ENCODE measurements at places on chromosomes 7 and 10.

GRCh38 chr7:75729851-75730274 lies 8.9 kb downstream of the HIP1 start:
- DNase-seq = no peak

DNA sequence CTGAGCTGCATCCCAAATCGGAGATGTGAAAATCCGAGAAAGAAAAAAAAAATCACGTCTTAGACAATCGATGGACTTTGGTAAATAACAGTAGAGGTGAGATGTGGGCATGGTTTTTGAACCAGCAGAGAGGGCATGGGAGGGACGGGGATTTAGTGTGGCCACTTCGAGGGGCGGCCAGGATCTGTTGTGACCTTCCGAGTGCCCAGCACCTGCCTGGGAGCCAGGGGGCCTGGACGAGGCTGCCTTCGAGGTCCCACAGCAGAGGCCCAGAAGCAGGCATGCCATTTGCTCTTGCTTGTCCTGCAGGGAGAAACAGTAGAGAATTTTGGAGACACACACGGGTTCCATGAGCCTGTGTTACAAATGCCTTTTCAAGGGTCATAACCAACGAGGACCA lies 469.7 kb upstream of the FOXK1 start:
- DNase-seq = no peak

DNA sequence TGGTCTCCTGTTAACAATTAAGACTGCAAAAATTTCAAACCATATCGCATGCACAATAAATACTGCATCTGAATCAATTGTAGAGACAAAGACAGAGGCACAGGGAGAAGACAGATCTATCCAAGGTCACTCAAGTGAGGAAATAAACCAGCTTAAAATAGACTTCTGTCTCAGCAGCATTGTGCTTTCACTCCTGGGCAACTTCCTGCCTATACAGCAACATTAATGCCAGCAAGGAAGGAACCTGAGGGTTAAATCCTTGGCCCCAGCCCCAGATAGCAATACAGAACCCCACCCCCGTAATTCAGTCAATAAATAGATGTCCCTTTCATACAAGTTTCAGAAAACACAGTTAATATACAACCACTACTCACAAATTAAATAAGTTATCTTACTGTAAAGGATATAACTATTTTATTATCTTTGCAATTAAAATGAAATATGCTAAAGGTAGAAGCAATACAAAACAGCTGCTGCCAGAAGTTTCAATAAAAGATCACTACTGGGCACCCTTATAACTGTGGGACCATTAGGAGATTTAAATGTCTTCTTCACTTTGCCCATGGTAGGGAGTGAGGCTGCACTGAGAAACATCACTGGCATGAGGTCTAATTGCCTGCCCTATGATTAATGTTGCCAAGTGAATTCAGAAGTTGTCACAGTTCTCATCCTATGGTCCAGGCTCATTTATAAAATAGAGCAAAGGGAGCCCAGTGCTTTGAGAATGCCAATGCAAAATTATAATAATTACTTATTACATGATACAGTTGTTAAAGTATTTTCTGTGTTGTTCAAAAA lies 49.4 kb downstream of the CAV1 start:
- no peak for DNase-seq

DNA sequence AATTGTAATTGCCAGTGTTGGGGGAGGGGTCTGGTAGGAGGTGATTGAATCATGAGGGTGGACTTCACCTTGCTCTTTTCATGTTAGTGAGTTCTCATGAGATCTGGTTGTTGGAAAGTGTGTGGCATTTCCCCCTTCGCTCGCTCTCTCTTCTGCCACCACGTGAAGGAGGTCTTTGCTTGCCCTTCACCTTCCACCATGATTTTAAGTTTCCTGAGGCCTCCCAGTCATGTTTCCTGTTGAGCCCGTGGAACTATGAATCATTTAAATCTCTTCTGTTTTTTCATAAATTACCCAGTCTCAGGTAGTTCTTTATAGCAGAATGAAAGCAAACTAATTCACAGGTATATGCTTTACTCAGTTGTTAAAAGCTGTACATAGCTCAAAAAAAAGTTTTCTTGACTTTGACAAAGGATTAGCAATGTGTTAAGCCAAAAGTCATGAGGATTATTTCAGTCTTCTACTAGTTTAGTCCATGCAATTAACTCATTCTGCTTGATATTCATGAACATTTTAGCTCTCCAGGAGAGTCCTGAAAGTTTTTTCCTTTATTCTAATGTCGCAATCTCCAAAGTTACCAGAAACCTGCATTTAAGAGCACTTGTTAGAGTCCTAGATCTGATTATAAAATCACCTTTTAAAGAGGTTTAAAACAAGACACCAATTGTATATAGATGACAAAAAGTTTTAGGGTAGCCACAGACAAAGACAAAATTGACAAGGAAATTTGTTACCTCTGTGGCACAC lies 27.7 kb upstream of the ARHGAP12 start:
- no peak for DNase-seq

DNA sequence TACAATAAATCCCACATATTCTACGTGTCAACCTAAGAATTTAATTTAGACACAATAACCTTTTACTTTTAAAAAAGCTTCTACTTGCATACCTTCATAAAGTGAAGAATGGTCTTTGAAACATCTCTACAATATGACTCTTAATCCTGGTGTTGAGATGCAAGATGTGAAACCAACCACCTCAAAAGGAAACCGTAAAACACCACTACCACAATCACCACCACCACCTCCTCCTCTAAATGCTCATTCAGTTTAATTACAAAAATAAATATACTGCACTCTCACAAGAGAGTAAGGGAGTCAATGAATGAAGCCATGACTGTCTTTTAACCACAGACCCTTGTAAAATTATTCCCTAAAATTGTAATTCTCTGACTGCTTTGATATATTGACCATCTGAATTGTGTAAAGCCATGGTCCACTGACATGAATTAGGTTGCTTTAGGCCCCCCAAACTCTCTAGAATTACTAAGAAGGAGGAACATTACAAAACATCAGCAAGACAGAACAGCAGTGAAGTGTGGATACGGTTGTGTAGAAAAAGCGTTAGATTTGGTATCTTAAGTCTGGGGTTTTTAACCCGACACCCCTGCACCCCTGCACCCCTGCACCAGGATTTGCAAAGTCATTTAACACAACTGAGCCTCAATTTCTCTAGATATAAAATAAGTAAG lies 171.4 kb downstream of the SFMBT2 start:
- no peak for DNase-seq

DNA sequence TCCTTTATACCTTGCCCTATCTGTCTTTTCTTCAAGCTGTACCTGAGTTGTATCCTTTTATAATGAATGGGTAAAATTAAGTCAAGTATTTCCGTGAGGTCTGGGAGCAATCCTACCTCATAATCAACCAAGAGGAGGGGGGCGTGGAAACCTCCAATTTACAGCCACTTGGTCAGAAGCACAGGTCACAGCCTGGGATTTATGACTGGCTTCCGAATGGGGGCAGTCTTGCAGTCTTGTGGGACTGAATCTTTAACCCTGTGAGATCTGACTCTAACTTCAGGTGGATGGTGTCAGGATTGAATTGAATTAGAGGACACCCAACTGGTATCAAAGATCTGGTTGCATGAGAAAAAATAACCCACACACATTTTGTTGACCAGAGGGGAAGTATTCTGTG lies 23.5 kb upstream of the KCNMA1 start:
- DNase-seq = no peak

DNA sequence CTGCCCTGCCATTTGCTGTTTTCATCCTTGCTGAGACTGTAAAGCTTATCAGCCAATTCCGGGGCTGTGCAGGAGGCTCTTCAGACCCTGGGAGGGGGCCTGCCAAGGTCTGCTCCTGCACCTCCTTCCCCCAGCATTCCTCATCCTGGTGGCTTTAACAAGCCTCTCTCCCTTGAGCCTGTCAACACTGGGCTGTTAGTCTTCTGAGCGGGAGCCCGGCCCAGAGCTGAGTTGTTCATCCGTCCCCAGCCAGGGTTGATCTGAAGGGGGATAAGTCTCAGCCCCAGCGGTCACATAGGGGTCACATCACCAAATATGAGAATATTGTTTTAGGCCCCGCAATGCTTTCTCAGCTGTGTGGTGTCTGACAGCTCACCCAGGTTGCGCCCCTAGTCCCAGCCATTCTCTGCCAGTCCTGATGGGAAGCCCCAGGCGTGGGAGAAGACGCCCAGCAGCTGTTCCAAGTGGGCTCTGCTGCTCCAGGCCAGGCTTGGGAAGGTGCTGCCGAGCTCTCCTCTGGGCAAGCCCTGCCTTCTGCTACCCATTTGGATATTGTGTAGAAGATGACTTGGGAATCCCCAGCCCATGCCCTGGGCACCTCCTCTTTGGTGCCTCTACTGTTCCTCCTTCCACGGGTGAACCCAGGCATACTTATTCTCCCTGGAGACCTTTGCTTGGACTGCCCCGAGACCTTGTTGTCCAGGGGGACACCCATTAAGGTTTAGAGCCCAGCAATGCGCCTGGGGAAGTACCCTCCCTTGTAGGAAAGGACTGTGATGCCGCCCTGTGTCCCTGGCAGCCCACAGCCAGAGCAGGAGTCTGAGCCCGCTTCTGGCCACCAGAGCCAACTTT lies 23.5 kb upstream of the TRIM8 start:
- DNase-seq = no peak

GRCh38 chr7:57646901-57647246 lies 196.9 kb downstream of the ZNF716 start:
- DNase-seq = no peak

- DNase-seq = no peak
Measured at GRCh38 chr10:33412653-33413361, 78.3 kb upstream of the NRP1 start.

DNA sequence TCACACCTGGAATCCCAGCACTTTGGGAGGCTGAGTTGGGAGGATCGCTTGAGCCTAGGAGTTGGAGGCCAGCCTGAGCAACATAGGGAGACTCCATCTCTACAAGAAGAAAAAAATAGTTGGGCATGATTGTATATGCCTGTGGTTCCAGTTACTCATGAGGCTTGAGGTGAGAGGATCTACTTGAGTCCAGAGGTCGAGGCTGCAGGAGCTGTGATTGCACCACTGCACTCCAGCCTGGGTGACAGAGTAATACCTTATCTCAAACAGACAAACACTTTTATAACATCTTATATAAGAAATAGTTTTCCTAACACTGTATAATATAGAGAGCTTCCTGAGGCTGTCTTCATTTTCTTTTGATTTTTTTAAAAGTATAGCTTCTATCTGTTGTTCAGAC lies 448.4 kb upstream of the COBL start:
- DNase-seq = no peak

DNA sequence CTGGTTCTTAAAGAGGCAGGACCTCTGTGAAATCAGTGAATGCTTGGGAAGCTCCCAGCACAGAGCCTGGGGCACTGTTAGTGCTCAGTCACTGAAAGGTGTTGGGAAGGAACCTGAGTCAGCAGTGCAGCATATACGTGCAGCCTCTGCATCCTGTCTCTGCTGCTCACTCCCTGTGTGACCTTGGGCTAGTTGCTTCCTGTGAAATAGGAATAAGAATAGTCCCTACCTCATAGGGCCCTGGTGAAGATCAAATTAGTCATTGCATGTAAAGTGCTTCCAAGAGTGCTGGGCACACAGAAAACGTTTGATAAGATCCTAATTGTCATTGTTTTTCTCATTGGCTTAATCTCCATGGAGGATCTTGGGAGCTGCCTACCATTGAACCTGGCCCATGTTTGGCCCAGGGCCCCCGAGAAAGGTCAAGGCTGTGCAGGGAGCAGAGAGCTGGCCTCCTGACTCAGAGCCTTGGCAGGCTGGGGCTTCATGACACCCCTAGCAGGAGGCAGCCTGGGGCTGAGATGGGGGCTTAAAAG lies 73.3 kb upstream of the COL13A1 start:
- DNase-seq = no peak

- DNase-seq = no peak
Measured at GRCh38 chr7:70779321-70779720, 352.6 kb upstream of the GALNT17 start.

DNA sequence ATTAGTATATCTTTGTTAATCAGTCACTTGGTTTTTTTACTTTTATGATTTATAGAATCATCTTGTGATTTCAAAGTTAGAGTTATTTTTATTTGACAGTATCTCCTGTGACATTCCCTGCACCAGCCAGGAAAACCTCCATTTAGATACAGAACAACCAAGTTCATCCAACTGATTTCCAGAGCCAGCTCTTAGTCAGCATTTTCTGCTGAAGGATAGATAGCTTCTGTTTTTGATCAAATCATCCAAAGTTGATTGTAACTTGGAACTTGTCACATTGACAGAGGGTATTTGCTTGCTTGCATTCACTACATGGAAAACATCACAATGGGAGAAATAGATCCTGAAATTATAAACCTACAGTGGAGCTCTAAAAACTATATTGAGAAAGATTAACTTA lies 122.6 kb downstream of the PON1 start:
- no peak for DNase-seq

GRCh38 chr10:6309816-6310215 lies 107.1 kb downstream of the PFKFB3 start:
- no peak for DNase-seq

DNA sequence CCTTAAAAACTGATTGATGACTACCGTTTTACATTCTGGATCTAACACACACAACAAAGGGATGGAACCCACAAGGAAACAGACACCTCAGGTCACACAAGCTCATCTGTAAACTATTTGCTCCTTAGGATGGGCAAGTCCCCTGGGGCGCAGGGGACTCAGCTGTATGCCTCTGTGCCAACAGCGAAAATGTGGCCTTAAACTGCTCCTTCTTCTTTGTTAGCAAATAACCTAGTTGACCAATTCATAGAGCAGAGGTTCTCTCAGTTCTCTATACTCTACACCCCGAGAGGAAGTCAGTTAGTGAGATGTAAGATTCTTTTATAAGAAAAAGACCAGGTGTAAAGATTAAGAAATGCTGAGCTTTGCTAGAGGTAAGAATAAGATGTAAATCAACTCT lies 181.9 kb upstream of the PRSS58 start:
- no peak for DNase-seq

GRCh38 chr10:52283174-52283573 lies 30.9 kb upstream of the DKK1 start:
- DNase-seq = no peak
